ENCODE measurements at places on chromosomes 6 and 20. TPM values are rescaled to one million over a fixed set of nuclear protein-coding genes. Genes with fewer than 3 reads are reported as not detected.

ANGPT4 gene
- under 0.01 TPM for total RNA-seq

COL21A1 gene
- 0.38 TPM for total RNA-seq

RAET1G gene
- not detected for total RNA-seq

ZSCAN12 gene
- 5.8 TPM for total RNA-seq

Data from regular cardiac myocyte (primary cell).